Stimulated activated naive CD4-positive, alpha-beta T cell (primary cell): ENCODE measurements at places on chromosomes 12 and 14.

DNA sequence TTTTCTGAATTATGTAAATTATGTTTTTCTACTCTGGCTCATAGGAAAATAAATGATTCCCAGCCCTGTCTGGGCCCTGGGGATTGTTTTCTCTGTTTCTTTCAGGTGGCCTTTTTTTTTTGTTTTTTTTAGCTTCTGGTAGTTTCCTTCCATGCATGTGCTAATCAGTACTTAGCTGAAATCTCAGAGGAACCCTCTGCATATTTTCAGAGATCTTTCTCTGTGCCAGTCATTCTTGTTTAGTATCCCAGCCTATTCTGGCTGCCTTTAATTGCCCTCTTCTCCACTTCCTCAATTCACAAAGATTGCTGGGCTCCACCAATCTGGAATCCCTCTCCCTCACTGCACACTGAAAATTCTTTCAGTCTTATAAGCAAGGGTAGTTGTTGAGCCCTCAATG lies 46.9 kb downstream of the CNOT2 start:
- DNase-seq, result no peak

GRCh38 chr12:50986966-50987737 lies 34.8 kb downstream of the HIGD1C start:
- peak; percentile 21 for DNase-seq

DNA sequence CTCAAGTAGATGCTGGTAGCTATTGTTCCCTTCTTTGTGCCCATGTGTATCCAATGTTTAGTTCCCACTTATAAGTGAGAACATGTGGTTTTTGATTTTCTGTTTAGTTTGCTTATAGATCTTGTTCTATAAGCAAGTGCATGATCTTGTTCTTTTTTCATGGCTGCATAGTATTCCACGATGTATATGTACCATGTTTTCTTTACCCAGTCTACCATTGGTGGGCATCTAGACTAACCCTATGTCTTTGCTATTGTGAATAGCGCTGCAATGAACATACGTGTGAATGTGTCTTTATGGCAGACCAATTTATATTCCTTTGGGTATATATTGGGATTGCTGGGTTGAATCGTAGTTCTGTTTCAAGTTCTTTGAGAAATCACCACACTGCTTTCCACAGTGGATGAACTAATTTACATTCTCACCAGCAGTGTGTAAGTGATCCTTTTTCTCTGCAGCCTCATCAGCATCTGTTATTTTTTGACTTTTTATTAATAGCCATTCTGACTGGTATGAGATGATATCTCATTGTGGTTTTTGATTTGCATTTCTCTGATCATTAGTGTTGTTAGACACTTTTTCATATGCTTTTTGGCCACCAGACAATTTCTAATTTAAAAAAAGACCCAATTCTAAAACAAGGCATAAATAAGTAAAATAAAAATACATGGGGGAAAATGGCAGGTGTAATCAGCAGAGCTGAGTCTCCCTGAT lies 50.6 kb downstream of the CPM start:
- DNase-seq, result no peak

- DNase-seq, result no peak
These were observed 753 bp downstream of the CSRNP2 start for GRCh38 chr12:51082561-51083125.

- DNase-seq, result no peak
These were observed 37.0 kb upstream of the HECTD1 start for GRCh38 chr14:31244626-31245025.

DNA sequence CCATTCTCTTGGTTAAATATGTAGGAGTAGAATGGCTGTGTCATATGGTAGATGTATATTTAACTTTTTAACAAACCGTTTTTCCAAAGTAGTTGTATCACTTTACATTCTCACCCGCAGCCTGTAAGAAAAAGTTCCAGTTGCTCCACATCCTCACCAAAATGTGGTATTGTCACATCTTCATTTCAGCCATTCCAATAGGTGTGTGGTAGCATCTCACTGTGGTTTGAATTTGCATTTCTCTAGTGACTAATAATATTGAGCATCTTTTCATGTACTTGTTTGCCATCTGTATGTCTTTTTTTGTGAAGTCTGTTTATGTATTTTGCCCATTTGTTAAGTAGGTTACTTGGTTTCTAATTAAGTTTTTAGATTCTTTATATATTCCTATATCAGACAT lies 78.6 kb downstream of the TBK1 start:
- no peak for DNase-seq

GRCh38 chr12:51183816-51184215 lies 10.9 kb upstream of the TFCP2 start:
- DNase-seq, result no peak

GRCh38 chr14:34682787-34683321 lies 31.5 kb downstream of the CFL2 start:
- DNase-seq, result peak; percentile 6

DNA sequence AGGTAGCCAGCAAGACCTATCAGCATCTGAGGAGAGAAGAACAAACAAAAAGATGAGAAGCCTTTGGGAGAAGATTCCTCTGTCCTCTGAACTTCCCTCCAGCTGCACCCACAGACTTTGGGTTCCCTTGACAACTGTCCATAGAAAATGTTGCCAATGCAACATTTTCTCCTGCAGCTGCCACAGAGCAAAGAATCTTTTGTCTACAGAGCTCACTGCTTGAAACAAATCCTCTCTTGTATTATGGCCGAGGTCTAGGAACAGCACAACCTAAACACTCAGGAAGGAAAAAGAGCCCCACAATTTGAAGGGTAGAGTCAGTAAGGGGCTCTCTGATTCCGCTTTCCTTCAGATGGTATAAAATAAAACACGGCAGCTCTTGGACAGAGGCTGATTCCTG lies 14.3 kb downstream of the POMT2 start:
- no peak for DNase-seq

GRCh38 chr12:121990692-121991603 lies 30.7 kb upstream of the BCL7A start:
- DNase-seq, result no peak

- DNase-seq, result no peak
These were observed 19.8 kb upstream of the CHFR start for GRCh38 chr12:132907216-132907615.

DNA sequence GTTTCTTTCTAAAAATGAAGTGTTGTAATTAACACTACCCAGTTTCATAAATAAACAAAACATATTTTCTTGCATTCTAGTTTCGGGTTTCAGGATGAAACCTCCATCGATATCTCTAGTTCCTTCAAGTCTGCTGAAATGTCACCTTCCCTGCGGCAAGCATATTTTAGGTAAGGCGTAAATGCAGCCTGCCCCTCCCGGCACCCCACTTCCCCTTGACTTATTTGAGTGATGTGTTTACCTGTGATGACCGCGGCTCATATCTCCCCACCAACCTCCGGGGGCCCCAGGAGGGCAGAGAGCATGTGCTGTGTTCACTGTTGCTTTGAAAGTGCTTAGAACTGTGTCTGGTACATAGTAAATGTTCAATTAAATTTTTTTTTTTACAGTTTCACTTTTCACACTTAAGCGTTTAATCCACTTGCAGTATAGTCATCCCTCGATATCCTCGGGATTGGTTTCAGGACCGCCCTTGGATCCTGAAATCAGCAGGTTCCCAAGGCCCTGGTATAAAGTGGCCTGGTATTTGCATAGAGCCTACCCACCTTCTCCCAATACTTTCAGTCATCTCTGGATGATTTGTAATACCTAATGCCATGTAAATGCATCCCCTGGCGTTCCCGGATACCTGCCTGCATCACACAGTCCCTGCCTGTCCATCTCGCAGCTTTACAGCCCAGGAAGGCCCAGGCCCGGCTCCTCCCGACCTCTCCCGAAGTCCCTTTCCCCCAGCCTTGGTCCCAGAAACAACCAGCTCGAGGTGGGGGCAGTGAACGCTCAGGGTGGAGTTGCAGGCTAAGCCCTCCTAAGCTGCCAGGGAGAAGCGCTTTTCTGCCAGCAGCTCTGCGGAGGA lies 40.2 kb upstream of the FBRSL1 start:
- DNase-seq, result no peak

GRCh38 chr12:64170024-64170423 lies 52.1 kb downstream of the KICS2 start:
- DNase-seq, result no peak

- no peak for DNase-seq
These were observed 34.6 kb downstream of the CEP128 start for GRCh38 chr14:80906946-80907345.

DNA sequence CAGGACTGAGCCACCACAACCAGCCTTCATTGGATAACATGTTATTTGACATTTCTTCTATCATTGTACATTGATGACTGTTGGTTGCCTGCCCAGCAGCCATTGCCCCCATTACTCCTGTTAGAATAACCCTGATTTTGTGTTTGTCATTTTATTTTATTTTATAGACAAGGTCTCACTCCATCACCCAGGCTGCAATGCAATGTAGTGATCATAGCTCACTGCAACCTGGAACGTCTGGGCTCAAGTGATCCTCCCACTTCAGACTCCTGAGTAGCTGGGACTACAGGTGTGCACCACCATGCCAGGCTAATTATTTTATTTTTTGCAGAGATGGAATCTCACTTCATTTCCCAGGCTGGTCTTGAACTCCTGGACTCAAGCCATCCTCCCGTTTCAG lies 33.2 kb upstream of the LTA4H start:
- DNase-seq, result no peak

DNA sequence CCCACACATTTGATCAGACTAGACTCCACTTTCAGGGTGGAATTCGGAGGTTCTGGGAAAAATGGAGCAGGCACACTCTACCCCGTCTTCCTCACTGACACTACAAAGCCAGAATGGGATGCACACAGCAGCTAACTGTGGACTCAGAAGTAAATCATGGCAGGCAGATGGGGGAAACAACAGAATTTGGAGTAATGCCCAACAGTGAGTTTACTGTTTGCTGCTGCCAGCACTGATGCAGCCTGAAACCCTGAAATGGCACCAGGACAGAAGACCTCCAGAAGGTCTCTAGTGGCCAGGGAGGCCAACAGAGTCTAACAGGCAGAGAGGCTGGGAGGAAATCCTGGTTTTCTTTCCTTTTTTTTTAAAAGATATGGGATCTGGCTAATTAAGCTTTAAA lies 24.6 kb downstream of the KCTD10 start:
- DNase-seq, result no peak
